ENCODE measurements at places on chromosomes 5 and 9.

GRCh38 chr5:52895075-52895474 is 94.1 kb upstream of the ITGA2 start:
- DNase-seq: no peak

DNA sequence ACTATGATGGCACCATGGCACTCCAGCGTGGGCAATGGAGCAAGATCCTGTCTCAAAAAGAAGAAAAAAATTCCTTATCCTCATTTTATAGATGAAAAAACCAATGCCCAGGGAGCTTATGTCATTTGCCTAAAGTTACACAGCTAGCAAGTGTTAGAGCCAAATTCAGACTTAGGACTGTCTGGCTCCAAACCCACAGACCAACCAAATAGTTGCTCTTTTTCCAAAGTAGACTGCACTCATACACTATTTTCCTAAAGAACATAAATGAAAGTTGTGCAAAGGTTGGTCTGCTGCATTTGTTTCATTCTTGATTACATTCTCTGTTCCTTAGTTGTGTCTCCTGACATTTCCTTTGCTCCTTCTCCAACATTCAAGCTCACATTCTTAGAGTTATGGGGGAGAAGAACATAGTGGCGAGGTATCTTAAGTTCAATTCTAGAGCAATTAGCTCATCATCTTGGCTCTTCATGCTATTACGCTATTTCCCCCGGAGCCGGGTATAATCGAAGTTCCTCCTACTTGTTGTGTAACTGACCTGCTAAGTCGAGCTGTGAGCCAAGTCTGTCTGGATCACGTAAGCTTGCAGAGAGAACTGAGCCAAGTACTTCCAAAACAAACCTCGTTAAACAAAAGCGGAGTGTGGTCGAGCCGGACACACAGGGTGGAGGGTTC is 138.3 kb downstream of the RFK start:
- DNase-seq: no peak

DNA sequence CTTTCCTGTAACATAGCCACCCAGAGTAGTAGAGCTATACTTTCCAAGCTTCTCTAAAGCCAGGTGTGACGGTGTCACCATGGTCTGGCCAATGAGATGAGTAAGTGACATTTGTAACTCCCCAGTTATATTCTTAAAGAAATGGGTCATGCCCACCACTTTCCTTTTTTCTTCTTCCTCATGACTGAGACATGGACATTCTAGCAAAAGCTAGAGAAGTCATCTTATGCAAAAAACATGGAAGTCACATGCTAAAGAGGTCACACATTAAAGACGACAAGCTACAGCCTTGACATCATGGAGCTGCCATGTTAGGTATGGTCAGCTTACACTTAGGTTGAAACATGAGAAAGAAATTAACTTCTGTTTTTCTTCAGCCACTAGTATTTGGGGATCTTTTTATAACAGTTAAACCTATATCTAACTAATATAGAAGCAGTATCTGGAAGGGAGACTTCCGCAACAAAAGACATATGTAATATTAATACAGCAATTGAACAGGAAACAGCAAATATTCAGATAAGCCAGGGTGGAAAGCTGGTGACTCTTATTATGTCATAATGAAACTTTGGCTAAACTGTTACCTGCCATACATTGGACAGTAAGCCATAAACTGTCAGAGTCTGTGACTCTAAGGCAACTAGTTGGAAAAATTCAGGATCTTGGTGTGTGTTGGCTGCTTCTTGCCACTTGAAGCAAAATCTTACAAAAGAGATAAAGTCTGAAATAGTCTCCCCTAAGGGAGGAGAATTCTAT is 54.7 kb upstream of the SNX2 start:
- DNase-seq: no peak

DNA sequence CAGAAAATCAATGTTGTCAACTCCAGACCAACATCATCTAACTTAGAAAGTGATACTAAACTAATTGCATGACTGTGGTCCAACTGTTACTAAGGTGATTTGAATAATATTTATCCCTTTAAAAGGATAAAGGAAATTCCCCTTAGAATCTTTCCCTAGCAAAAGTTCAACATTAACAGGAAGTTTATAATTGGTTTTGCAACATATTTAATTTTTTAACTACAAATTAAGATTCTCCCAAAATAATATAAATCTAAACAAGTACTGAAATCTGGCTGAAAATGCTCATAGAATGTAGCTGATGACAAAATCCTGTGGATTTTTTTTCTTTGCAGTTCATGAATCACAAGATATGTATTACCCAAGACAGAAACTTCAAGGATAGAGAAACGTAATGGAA is 151.4 kb downstream of the LPAR1 start:
- no peak for DNase-seq

GRCh38 chr5:54087436-54087835 is 222.9 kb downstream of the ARL15 start:
- no peak for DNase-seq

GRCh38 chr5:113531481-113532159 is 18.1 kb downstream of the YTHDC2 start:
- DNase-seq: no peak

- DNase-seq: no peak
These were observed 10.6 kb downstream of the CDH12 start for GRCh38 chr5:22842574-22842973.

DNA sequence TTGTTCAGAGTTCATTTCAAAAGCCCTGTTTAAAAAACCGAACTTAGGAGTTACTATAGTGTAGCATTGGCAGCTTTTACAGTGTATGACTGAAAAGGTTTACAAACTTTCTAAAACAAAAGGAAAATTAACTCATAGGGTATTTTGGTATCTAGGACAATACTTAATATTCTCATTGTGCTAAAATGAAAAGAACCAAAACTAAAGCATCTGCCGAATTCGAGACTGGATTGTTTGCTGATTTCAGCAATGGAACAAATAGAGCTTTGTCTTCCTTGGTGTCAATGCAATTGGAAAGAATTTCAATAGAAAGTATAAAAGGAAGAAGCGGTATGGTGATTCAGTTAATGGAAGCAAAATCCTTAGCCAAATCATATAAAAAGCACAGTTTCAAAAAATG is 254.1 kb downstream of the SLF1 start:
- no peak for DNase-seq

DNA sequence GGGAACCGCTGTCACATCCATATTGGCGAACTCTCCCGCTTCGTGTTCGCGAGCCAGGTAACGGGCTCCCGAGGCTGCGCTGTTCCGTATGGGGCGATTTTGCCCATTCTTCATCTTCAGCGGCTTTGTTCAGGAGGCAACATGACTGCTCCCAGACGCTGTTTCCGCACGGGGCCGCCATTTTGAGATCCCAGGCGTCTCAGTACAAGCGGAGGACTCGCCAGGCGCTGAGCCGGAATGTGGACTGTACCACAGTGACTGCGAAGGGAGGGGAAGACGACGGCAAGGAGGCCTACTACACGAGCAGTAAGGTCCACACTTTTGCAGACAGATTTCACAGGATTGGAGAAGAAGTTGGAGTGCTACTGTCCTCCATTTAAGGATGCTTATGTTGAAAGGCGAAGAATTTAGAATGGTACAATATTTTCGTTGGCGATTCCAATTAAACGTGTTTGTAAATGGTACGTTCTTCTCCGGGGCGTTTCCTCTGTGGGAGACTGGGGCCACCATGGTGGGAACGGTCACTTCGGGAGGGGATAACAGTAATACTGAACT is 41.6 kb upstream of the ZNF300 start:
- no peak for DNase-seq

DNA sequence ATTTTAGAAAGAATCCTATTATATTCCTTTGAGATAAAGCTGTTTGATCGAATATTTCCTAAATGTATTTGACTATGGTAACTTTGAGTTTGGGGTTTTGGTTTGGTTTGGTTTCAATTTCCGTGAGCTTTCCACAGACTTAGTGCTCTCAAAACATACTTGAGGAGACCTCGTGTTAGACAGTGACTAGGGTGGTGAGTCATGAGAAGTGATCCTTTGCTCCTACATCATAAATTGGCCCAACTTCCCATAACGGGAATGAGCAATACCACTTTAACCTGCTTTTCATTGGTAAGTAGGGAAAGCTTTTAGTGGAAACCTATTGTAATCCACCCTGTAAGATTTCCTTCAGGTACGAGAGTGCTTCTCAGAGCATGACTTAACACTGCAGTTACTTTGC is 3.8 kb upstream of the RASEF start:
- no peak for DNase-seq

GRCh38 chr5:84378420-84378819 is 6.3 kb downstream of the EDIL3 start:
- no peak for DNase-seq

DNA sequence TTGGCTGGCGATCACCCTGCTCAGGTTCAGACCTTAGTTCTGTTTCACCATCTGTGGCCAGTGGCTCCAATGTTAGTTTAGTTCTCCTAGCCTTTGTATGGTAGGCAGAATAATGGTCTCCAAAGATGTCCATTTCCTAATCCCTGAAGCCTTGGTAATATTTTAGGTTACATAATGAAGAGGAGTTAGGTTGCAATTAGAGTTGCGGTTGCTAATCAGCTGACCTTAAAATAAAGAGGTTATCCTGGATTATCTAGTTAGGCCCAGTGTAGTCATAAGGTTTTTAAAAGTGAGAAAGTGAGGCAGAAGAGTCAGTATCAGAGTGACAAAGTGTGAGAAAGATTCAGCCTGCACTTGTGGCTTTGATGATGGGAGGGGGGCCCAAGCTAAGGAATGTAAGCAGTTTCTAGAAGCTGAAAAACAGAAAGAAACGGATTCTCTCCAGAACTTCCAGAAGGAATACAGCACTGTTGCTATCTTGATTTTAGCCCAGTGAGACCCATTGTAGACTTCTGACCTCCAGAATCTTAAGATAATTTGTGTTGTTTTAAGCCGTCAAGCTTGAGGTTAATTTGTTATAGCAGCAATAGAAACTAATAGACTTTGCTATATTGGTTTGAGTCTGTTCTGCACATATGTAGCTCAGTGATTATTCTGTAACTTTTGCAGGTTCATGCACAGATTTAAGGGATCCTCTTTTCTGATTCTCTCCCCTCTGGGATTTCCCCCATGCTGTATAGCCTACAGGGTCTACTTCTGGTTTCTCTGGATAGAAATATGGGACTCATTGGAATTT is 21.6 kb downstream of the LNPEP start:
- DNase-seq: no peak

Data from stimulated activated CD8-positive, alpha-beta memory T cell treated with anti-CD3 and anti-CD28 coated beads, Interleukin-7, amount 100 ng/mL, for 1 hour (primary cell).